ENCODE measurements at places on chromosomes 11 and 22.

DNA sequence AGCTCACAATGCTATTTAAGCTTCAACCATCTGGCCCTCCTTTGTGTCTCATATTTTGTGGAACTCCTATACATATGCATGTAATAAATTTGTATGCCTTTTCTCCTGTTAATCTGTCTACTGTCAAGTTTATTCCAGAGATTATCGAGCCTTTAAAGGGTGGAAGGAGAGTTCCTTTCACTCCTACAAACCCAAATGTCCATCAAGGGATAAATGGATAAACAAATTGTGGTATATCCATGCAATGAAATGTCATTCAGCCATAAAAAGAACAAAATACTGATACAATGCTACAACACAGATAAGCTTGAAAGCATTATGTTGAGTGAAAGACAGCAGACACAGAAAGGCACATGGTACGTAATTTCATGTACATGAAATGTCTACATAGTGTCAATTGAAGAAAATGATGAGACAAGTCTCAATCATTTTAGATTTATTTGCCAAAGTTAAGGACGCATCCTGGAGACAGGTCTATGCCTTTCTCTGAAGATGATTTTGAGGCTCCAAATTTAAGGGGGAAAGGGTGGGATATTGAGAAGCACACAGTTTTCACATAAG lies 17.7 kb upstream of the FEZ1 start:
- DNase-seq: no peak

DNA sequence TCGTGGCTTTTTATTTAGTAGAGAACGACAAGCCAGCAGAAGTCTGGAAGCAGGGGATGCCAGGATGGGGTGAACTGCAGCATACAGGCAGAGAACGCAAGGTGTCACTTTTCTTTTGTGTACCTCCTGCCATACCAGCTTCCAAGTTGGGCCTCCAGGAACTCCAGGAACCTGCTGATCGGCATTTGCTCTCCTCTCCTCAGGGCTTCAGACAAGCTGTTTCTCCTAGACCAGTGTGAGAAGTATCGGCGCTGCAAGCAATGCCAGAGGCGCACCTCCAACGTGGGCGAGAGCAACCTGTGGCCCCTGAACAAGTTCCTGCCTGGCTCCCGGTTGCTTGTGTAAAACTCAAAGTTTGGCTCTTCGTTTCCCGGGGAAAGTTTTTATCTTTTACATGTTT lies 47.7 kb downstream of the CCDC81 start:
- no peak for DNase-seq

DNA sequence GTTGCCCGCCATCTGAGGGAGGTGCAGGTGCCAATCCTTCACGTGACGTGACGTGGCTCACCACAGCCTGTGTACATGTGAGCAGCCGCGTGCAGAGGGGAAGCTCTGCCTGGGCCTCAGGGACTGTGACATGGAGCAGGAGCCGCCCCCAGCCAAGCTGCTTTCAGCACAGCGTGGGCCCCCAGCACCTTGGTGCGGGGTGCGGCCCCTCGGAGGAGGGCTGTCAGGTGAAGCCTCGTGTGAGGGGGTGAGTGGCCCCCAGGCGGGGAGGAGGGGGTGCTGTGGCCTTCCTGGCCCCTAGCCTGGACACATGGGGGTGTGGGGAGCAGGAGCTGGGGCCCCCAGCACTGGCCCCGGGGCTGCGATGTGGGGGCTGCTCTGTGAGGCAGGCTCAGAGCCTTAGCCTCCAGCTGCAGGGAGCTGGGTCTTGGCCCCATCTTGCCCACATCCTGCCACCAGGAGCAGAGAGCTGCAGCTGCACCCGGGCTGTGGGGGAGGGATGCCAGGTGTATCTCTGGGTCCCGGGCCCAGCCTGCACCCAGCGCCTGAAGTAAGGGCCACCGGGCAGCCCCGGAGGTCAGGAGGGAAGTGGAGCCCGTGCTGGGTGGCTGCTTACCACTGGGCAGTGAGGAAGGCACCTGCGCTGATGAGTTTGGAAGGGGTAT lies at the start of gene ADORA2A:
Gene ADORA2A, plus strand, starts transcription at position 100 of the 665 bp plus-strand sequence. CDS start 5,806 bp downstream, outside the sequence.
- peak; percentile 53 for DNase-seq

DNA sequence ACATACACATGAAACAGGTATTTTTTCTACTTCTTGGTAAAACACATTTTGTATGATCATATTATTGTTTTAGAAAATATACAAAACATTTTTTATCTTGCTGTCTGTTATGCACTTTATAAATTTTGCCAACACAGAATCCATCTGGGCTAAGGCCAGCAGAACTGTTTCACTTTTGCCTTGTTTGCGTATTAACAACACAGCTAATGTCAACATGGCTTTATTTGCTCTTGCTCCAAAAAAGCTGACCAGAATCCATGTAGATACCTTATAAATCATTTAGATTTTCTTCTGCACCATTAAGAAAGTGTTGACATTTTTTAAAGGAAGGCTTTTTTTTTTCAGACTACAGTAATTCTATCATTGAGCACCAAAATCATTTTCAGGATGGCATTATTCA lies 58.1 kb upstream of the PGR start:
- no peak for DNase-seq

DNA sequence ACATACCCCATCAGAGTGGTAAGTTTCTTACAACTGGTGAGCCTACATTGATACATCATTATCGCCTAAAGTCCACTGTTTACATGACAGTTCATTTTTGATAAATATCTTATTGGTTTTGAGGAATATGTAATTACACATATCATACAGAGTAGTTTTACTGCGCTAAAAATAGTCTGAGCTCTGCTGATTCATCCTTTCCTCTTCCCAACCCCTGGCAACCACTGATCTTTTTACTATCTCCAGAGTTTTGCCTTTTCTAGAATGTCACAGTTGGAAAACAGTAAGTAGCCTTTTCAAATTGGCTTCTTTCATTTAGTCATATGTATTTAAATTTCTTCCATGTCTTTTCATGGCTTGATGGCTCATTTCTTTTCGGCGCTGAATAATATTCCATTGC lies 112.8 kb downstream of the LARGE1 start:
- no peak for DNase-seq

DNA sequence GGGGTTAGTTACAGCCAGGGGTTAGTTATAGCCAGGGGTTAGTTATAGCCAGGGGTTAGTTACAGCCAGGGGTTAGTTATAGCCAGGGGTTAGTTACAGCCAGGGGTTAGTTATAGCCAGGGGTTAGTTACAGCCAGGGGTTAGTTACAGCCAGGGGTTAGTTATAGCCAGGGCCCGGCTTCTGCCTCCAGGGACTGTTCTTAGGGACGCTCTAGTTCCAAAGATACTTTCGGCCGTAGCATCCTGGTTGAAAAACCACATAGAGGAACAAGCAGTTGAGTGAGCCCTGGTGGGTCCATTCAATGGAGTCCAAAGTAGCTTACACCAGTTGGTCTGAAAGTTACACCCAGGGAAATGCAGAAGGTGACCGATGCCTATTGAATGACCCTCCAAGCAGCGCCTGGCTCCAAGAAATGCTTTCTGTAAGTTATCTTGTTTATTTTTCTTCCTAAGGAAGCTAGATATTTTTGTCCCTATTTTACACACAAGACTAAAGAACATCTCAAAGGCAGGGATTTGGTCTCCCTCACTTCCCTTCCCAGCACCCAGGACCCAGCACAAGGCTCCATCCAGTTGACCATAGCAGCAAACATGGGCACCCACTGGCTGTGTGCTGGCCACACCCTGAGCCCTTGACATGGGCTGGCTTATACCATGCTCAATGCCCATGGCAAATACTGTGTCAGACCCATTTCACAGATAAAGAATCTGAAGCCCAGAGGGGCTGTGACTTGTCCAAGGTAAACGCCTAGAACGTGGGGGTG lies 49.7 kb upstream of the SHISAL1 start:
- no peak for DNase-seq

- DNase-seq: no peak
Observed at GRCh38 chr11:121237686-121238658, 54.6 kb upstream of the SC5D start.

DNA sequence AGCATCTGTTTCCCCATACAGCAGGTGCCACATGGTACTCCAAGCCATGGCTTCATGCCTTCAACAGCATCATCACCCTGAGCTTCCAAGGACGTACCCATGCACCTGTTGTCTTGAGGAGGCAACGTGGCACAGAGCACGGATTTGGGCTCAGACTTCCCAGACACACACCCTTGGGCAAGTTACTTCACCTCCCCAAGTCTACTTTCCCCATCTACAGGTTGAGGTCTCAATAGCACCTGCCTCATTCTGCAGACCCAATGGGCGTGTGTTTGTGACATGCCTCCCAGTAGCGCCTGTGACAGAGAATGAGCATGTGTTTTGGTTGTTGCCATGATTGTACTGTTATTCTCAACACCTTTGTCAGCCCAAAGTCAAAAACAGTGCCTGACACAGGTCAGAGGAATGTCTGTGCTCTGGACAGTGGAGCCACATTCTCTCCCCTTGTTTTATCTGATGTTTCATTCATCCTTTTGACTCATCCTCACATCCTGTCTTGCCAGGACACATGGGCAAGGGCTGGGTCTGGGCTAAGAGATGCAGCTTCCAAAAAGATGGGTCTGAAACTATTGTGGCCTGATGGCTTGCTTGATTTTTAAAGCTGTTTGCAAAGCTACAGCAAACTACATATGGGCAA lies 53.4 kb upstream of the CCND1 start:
- DNase-seq: no peak

- no peak for DNase-seq
Observed at GRCh38 chr22:46758867-46759290, 3.6 kb upstream of the TBC1D22A start.

GRCh38 chr22:19876314-19876940 lies 21.8 kb upstream of the GNB1L start:
- DNase-seq: no peak

GRCh38 chr11:24859801-24860300 lies 363.0 kb downstream of the LUZP2 start:
- DNase-seq: no peak

DNA sequence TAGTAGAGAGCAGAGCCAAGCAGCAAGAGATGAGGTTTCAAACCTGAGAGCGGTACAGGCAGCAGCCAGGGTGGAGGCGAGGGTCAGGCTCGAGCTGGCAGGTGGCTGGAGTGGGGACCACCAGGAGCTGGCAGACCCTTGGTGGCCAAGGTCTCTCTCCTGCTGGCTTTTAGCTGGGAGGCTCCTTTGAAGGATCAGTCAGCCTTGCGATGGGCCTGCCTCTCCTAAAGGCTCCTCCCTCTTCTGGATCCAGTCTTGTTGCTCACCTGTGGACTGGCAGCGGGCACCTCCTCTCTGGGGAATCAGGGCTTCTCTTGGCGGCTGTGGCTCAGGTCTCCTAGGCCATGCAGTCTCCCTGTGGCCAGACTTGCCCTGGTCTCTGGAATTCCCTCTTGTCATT lies 24.8 kb downstream of the TPST2 start:
- DNase-seq: no peak

- DNase-seq: no peak
Observed at GRCh38 chr22:22341736-22342135, 97.2 kb downstream of the VPREB1 start.

GRCh38 chr22:46797355-46797754 lies 34.9 kb downstream of the TBC1D22A start:
- no peak for DNase-seq

DNA sequence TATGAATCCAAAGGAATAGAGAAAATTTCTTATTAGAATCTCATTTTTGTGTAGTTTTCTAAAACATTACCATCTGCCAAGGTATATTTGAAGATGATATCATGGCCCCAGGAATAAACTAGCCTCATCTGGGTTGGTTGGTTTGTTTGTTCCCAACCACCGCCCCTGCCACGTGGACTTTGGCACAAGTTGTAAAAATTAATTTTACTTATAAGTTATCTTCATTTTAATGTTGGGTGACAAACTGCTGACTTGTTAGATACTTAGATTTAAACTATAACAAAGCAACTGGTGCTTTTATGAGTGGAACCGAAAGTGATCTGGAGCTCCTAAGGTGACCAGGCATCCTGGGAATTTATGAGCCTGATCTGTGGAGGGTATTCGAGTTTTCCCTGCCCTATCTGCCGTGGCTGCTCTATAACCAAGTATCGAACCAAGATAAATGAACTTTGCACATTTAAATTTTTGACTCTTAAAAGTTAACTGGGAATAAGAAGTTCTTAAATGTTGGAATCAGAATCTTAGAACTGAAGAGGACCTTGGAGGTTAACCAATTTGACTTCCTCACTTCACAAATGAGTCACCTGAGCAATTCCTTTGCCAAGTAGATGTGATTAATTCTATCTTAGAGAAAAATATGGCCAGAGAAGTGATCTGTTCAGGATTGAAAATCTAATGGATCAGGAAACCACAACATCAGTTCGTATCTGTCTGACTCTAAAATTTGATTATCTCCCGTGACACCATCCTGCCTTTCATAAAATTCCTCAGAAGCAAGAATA lies 129.1 kb upstream of the ARHGAP42 start:
- DNase-seq: no peak

DNA sequence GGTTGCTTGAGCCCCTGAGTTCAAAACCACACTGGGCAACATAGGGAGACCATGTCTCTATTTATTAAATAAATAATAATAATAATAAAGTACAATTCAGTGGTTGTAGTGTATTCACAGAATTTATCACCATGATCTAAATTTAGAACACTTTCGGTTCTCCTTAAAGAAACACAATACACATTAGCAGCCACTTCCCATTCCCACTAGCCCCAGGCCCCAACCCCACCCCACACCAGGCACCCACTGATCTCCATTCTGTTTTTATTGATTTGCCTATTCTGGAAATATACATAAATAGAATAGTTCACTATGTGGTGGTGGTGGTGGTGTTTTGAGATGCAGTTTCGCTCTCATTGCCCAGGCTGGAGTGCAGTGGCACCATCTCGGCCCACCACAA lies 45.7 kb downstream of the BCL2L13 start:
- no peak for DNase-seq

DNA sequence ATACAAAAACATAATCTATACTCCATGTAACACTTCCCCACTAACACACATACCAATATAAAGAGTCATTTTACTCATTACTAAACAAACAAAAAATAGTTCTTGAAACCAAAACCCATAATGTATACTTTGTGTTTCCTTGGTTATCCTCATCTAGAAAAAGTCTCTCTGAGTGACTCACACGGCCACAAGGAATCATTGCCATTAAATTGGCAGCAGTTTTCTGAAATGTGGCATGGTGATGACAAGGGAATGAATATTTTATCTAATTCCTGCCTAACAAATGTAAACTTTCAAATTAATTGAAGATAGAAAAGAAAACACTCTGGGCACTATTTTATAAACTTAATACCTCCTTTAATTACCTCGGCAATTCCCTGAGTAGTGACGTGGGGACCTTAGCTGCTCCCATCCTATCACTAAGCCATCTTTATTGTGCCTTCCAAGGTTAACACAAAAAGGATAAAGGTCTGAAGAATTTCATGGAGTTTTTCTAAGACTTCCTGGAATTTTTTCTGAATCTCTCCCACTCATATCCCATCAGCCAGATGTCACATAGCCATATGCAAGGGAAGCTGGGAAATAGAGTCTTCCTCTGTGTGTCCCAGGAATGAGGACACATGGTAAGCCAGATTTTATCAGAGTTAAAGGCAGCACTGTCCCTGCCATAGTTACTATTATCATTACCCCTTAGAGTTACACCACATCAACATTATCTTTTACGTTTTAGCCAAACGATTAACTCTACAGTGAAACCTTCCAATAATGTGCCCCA lies 857.2 kb upstream of the TENM4 start:
- DNase-seq: no peak

- no peak for DNase-seq
Observed at GRCh38 chr11:46305295-46305694, 27.8 kb downstream of the CREB3L1 start.

- no peak for DNase-seq
Observed at GRCh38 chr11:24267014-24267413, 229.8 kb upstream of the LUZP2 start.
